Activated CD4-positive, alpha-beta T cell treated with anti-CD3 and anti-CD28 coated beads, Interleukin-2, amount 50 U/mL, for 1 hour (primary cell): ENCODE measurements at places on chromosomes 5 and 9.

DNA sequence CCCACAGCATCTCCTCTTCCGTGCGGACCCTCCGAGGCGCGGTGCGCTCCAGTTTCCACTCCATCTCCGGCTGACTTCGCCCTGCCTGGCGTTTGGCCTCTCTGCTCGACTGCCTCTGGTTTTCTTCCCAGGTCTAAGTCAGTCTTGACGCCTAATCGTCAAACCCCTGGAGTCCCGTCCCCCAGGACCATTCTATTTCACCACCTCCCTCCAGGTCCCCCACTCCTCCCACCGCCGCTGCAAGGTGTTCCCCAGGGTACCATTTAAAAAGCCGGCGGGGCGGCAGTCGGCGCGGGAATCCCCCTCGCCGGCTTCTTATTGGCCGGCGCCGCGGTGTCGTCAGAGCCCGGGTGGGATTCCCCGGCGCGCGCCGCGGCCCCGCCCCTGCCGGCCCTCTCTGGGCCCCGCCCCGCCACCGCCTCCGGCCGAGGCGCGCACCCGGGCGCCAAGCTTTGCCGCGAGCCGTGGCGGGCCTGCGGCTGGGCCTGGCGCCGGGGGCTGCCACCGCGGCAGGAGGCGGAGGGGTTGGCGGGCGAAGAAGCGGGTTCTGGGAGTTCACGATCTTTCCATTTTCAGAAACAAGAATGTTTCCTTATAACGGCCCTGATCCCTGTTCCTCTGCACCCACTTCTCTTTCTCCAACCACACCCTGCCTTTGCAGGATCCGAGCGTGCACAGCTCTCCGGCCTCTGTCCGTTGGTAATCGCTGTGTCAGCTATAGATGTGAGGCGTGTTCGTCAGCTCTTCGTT, at the start of gene CDC20B:
Gene CDC20B (minus strand): TSS at position 241 of the 750 bp plus-strand sequence. CDS start 177 bp downstream, at position 64.
- DNase-seq = peak; percentile 61

DNA sequence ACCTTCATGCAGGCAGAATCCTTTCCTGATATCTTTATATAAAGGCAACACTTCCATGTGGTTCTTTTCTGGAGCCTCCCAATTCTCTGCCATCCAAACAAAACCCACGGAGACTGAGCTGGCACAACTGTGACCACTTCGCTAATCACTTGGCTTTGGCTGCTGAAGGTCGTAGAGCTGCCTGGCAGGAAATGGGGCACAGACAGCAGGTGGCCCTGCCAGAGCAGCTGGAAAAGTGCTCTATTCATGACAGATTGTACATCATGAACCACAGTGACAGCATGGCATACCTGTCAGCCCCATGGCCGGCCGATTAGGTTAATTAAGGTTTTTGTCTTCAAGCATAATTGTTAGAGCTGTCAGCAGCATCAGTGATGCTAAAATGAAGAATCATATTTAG, 141.9 kb upstream of the ANKRD55 start:
- DNase-seq = no peak

DNA sequence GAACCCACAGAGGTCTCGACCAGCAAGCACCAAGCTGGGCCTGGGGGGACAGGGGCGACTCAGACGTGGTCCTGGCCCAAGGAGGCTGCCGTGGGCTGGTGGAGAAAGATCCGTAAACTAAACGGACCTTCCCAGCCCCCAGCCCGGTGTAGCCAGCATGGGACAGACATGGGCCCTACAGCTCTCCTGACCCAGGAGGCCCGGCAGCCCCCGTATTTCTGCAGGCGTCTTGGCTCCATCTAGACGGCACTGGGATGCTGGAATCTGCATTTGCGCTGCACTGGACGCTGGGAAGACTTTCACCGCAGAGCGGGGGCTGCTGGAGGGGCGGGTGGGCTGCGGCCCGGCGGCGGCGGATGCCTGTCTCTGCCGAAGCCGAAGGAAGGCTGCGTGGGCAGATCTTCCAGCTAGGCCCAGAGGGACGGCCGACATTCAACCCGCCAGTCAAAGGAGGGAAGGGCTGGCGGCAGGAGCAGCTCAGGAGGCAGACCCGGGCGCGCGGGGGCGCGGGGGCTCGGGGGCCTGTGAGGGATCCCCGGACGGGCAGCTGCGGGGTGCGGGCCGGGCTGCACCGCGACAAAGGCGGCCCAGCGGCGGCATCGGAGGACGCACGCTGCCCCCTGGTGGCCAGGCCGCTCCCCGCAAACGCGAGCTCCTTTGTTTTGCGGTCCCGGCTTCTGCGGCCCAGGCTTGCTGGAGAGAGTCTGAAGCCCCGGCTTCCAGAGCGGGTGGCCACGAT, 266.2 kb downstream of the NSG2 start:
- DNase-seq = peak; percentile 47

- DNase-seq = no peak
Measured at GRCh38 chr9:137646341-137646740, 27.5 kb downstream of the EHMT1 start.

DNA sequence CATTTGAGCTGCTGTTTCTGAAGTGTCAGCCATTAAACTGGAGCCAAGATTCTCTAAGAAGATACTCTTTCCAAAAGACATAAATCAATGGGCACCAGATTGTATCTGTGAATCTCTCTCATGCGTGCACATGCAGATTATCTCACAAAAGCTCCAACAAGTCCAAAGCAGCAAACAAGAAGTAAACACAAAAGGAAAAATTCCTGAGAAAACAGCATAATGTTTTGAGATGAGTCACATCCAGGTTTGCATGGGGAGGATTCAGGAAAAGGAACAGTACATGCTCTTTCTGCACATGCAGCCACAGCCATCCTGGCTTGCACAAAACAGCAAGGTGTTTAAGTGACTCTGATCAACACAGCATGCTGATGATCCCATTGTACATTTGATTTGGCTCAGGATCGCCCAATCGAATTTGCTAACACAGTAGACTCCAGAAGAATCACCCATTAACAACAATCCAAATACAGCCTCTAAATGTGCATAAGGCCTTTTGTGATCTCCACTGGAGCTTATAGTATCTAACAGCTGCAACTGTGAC, 143.1 kb downstream of the ELAVL2 start:
- no peak for DNase-seq

DNA sequence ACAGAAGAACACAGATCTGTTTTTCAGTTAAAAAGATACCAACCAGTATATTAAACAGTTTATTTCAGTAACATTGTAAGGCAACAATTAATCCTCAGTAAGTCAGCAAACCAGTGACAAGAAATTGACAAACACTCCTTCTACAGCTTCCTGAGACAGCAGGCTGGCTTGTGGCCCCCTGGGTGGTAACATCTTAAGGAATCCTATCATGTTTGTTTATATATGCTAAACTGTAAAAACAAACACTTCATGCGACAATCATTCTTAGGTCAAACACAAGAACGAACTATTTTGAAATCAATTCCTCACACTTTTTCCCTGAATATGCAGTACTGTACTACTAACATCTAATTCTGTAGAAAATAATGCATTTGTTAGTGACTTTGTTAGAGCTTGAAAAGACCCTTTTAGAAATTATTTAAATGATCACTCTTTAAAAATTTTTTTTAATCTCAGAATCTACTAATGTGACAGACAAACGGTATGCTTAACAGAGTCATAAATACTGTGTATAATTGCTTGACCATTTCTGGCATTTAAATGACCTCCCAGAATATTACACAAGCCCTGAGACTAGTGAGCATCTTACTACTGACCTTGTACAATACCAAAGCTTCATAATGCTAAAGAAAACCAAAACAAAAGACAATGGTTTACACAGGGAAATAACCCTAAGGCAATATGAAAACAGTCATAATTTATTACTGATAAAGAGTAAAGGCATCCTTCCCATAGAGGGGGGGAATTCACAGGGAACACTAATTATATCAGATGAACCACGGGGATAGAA, 48.2 kb downstream of the ERMP1 start:
- no peak for DNase-seq

DNA sequence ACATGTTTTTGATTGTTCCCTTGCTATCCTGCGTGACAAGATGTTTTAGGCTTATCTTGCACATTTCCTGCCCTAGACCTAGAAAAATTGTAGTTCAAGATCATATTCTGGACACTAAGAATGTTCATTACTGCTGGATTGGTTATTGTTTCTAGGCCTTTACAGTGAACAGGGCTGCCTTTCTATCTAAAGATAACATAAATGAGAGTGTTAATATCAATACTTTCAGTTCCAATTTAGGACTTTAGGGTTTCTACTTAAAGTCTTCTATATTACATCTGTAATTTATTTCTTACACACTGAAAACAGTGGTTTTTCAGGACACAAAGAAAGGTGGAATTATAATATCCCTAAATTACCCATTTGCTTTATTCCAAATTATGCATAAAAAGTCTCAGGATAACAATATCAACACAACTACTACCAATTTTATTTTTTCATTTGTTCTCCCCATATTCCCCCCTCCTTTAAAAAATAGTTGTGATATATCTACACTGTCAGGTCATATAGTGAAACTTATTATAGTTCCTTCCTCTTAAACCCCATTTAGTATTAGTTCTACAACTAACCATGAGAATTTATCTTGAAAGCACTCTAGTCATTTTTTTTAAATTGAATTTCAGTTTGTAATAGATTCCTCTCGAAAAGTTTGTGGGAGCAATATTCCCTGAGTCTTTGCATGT, 293.9 kb upstream of the RIOK2 start:
- no peak for DNase-seq

DNA sequence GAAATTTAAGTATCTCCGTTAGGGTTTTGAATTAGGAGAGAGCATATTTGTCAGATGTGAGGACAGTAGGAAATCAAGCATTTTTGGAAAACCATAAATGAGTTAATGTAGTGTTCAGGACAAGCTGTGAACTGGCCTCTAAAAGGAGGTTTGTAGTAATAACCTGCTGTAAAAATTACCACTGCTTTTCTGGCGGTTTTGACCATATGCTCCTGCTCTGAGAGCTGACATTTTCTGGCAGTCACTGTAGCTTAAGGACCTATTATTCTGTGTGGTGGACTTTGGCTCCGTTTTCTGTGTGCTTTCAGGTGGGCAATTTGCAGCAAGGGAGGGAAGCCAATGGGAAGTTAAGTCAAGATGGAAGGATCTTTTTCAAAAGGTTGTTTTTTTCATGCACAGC, 111.1 kb downstream of the SGCD start:
- DNase-seq = no peak

- DNase-seq = no peak
Measured at GRCh38 chr9:132669319-132669697, 475 bp downstream of the DDX31 start.

DNA sequence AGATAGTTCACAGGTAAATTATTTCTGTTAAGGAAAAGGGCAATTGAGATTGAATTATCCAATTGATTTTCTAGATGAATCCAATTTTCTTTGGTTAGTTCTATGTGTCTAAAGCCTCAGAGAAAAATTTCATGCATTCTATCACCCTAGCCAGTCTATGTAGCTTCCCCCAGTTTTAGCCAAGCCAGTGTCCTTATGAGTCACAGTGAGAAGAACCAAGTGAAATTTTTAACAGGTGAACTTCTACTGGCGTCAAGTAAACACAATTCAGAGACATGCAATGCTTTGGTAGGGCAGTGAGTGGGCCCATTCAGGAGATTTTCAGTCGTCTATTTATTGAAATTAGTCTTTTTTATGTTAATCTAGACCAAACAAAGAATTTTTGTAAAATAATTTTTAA, 1077.4 kb upstream of the ARRDC3 start:
- DNase-seq = no peak

DNA sequence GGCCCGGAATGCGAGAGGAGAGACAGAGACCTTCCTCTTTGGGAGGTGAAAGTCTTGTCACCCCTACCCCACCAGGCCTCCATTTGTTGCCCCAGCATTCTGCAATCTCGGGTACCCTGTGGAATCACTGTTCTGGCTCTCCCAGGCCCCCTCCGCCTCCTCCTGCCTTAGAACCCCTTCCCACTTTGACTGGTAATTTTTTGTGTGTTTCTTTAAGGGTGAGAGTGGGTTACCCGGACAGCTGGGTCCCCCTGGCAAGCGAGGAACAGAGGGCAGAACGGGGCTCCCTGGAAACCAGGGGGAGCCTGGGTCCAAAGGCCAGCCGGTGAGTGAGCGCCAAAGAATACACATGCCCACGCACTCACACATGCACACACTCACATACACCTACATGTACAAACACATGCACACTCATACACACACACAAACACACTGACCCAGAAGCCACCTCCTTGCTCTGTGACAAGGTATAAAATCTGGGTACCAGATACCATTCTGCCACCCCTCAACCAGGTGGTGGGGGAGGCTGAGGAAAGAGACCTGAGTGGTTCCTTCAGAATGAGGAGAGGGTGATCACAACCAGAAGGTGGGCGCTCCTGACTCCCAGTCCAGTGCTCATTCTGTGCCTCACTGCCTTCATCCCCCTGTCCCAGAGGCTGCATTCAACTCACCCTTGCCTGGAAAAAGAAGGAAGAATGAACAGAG, 30.9 kb upstream of the ORM1 start:
- DNase-seq = no peak
